Stimulated activated CD4-positive, alpha-beta T cell treated with anti-CD3 and anti-CD28 coated beads, Interleukin-15, amount 100 ng/mL, for 24 hours (primary cell): ENCODE measurements at places on chromosomes 12 and 14.

DNA sequence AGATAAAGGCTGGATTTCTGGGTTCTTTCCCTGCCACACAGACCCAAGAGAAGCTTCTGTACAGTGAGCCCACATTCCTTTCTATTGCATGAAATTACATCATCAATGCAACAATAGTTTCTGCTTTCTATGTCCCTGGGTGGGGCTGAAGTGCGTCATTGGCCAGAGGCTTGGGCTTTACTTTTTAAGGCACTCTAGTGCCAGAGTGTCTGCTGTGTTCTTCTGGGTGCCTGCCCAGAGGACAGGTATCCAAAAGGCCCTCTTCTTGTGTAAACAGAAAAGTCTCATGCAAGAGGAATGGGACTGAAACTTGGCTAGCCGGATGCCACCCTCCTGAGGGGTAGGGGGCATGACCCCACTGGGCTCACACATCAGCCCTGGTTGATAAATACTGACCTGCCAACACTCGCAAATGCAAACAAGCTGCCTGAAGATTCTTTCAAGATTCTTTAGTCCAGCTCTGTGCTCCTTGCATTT, 5.9 kb downstream of the KRT86 start:
- DNase-seq = no peak

GRCh38 chr14:31060253-31060875, 34.2 kb upstream of the STRN3 start:
- no peak for DNase-seq

GRCh38 chr14:60639674-60640073, 9.6 kb downstream of the SIX1 start:
- no peak for DNase-seq

- no peak for DNase-seq
These were observed 297.5 kb downstream of the PCNX1 start for GRCh38 chr14:71204768-71205167.

- DNase-seq = no peak
These were observed 90.6 kb downstream of the CIT start for GRCh38 chr12:119786539-119786938.

GRCh38 chr12:103779410-103780092, 61.5 kb downstream of the NT5DC3 start:
- DNase-seq = no peak

- no peak for DNase-seq
These were observed 2.0 kb downstream of the PELI2 start for GRCh38 chr14:56120091-56120691.

GRCh38 chr14:44833376-44834060, 128.2 kb downstream of the KLHL28 start:
- no peak for DNase-seq

- DNase-seq = no peak
These were observed 380.8 kb upstream of the TMEM132C start for GRCh38 chr12:127885954-127886750.

DNA sequence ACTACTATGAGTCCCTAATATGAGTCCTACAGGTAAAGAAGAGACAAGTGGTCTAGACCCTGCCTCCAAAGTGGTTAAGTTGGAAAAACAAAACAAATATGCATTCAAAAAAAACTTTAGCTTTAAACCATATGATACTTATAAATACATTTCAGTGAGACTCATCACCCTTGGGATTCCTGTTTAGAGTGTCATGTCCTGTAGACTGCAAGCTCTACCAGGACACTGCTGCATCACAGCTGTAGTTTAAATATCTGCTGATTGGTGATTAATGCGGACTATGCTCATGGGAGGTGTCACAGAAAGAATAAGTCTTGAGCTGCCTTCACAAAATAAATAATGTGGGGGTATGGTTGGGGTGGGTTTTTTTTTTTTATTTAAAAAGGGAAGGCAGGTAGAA, 8.8 kb upstream of the LGR5 start:
- no peak for DNase-seq

- no peak for DNase-seq
These were observed 27.1 kb downstream of the KRT18 start for GRCh38 chr12:52975820-52976573.

DNA sequence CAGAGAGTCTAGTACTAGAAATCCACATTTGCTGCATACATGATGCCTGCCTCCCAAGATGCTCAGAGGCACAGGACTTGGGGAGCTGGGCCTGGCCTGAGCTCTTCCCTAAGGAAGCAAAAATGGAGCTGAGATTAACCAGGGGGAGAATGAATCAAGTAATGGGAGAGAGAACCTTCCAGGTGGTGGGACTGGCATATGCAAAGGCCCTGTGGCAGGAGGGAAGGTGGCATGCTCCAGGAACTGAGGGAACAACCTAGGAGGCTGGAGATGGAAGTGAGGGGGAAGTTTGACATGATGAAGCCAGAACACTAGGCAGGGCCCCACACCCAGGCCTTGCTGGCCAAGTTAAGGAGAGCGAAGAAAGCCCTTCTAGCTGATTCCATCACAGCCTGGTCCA, 23.3 kb downstream of the TMEM63C start:
- no peak for DNase-seq

GRCh38 chr12:76340680-76341435, 7.4 kb downstream of the BBS10 start:
- DNase-seq = no peak

- no peak for DNase-seq
These were observed 458.8 kb upstream of the SOX5 start for GRCh38 chr12:24408305-24408704.

DNA sequence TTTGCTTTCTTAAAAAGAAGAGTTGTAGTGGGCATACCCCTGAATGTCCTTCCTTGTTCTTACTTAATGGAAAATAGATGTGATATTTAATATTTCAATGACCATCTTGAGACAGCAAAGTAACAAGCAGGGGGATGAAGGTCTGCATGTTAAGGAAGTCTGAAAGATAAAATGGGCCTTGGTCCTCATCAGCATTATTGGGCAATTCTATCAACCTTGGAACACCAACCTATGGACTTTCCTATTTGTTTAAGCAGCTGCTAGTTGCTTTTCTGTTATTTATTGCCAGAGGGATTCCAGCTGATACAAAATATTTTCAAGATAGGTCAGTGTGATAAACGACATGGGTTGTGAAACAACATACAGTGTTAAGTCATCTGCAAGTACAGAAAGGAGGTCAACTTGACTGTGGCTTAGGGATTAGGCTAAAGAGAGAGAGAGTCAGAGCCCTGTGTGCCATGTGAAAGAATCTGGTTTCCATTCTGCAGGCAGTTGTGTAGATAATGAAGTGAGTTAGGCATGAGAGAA, 16.4 kb upstream of the A2M start:
- no peak for DNase-seq

DNA sequence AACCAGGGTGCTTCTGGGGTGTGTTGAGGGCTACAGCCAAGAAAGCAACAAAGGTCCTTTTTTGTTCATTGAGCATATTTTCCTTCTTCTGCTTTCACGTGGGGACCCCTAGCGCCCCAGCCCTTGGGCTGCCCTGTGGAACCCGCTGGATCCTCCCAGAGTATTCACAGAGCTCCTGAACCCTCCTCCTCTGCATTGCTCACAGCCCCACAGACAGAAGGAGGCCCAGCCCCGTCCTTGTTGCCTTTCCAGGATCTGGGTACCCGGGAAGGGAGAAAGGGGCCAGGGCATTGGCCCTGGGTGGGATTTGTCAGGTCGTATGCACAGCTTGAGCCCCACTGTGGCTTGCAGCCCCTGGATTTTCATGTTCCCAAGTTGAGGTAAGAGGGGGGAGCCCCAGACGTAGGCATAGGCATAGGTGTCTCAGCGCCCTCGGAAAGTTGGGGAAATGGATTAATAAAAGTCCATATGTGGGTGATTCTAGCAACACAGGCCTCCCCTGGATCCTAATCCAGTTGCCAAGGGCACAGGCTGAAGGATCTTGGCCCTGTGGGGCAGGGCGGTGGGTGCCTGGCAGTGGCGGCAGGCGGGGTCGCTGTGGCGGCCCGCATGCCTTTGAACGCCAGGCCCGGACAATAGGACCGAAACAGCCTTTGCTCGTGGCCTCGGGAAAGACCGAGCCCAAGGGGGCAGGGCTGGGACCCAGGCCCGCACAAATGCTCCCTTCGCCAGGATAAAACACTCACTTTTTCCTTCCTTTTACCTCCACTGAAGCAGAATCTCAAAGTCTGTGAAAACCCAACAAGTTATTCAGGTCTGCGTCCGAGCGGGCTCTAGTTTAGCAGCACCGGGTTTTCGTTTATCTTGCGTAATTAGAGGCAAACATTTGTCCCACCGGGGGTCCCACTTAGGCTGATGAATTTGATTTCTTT, 3.0 kb upstream of the HOXC10 start:
- no peak for DNase-seq

DNA sequence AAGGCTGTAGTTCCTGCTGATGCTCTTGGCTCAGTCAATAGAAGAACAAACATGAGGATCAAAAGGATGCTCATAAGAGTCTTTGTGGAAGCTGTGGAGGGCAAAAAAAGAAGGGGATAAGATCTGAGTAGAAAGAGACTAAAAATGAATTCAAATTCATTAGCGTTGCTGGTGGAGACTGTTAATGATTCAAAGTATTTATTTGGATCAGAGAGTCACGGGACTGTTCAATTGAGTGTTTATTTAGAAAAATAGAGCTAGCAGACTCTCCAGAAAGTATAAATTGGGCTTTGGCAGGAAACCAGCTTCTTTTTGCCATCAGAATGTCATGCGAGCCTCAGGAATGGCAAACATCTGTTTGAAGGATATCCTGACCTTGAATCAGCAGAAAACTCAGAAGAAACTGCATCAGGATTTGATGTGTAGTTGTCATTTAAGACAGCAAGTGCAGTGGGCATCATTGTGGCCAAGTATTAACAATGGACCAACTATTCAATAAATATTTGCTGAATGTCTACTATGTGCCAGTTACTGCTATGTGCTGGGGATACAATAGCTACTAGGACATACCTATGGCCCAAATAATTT, 126.4 kb downstream of the TBC1D30 start:
- no peak for DNase-seq

DNA sequence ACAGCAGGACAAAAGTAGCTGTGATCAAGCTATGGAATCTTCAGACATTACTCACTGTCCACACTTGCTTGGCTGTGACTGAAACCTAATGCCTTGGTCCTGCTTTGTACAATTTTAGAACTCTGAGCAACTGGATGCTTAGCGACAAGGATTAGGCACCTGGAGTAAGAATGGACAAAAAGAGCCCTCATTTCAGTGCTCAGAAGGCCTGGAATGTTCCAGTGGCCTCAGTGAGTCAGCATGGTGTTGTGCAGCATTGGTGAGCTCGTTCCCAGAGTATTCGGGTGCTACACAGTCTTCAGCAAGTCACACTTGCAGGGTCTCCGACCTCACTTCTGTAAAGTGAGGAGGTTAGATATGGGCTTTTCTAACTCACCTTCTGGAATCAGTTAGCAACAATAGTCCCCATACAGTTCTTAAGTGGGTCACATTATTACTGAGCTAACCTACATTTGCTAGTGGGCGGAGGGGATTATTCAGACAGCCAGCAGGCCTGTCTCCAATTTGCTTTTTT, 108.0 kb upstream of the MDM1 start:
- no peak for DNase-seq

GRCh38 chr12:41189395-41190251, 1.5 kb downstream of the PDZRN4 start:
- no peak for DNase-seq

DNA sequence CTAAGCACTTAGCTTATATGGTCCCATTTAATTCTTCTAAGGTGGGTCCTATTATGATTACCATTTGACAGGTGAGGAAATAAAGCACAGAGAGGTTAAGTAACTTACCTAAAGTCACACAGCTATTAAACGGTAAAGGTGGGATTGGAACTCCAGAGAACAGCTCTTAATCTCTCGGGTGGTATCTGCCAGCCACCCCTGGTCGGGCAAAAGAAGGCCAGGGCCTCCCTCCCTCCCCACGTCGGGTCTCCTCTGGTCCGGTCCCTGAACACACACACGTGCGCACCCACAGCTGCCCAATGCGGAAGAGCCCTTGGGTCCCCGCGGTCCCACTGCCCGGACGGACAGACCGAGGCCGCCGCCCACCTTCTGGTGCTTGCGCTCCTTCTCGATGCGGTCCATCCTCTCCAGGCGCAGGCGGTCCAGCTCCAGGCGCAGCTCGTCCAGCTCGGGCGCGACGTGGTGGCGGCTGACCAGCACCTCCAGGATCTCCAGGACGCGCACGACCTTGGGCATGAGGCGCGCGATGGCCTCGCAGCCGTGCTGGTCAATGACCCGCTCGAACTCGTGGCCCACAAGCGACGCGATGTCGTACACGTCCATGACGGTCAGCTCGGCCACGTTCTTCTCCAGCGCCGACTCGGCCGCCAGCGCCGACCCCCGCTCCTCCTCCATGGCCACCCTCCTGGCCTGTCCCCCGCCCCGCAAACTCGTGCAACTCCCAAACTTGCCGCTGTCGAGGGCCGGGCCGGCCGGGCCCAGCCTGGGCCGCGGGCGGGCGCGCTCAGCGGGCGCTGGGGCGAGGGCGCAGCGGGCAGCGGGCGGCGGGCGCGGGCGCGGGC, 490 bp downstream of the RILPL1 start:
- DNase-seq = peak; percentile 51

DNA sequence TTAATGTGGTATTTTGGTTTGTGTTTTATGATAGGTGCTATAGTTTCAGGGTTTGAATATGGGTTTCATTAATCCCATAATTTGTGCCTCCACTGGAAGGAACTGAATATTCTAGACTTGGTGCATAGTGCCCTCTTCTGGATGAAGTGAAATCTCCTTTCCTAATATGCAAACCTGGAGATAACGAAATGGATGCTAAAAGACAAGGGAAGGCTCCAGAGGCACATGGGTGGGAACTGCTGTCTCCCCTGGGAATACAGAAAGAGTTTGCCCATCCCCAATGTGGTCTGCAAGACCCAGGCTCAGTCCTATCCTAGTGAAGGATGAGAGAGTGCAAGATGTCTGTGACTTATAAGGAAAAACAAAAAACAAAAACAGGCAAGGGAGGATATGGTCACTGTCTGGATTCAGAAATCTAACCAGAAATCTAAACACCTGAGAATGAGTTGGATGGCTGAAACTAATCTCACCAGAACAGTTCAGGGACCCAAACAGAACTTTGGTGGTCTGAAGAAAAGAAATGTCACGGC, 142.3 kb upstream of the TMPO start:
- no peak for DNase-seq

GRCh38 chr14:104865631-104866441, 768 bp downstream of the CEP170B start:
- peak; percentile 68 for DNase-seq

- no peak for DNase-seq
These were observed 9.2 kb upstream of the CRIP2 start for GRCh38 chr14:105465209-105466031.

DNA sequence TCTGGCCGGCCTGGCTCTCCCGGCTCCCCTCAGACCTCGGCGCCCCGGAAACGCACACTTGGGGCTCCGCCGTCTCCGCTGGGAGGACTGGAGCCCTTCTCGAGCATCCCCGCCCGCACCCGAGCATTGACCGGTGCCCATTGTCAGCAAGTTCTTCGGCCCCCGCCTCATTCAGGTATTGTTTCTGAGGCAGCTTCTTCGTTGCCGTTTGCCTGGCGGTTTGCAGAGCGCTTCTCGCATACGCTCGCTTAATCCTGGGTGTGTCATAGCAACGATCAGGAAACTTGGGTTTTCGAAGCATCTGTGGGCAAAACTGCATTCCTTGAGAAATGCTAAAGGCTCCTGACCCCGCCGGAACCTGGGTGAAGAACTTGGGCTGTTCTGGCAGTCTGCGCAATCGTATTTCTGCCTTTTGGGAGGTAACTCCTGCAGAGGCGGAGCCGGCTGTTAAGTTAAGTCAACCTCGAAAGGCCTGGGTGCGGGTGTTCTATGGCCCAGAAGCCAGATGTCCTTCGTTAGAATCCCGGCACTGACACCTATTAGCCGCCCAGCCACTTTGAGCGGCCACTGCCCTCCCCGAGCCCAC, 518 bp downstream of the GSKIP start:
- peak; percentile 55 for DNase-seq
